Fibroblast of upper back skin (primary cell): ENCODE measurements at places on chromosomes 2 and 18.

DNA sequence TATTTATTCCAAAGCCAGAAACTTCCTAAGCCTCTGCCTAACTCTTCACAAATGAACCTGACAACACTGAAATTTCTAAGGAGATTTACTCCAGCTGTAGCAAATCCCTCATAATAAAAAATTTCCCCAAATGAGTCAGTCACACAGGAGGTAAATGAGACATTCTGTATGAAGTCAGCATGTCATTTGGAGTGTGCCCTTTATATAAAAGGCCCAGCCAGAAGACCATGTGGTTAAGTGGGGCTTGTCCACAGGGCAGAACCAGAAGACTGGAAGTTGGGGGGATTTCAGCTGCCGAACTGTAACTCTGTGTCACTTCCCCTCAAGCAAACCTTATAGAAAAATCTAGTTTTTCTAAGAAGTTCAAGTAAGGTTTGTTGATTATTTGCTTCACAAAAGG, 30.2 kb downstream of the NRP2 start:
- DNase-seq, result peak; percentile 82

DNA sequence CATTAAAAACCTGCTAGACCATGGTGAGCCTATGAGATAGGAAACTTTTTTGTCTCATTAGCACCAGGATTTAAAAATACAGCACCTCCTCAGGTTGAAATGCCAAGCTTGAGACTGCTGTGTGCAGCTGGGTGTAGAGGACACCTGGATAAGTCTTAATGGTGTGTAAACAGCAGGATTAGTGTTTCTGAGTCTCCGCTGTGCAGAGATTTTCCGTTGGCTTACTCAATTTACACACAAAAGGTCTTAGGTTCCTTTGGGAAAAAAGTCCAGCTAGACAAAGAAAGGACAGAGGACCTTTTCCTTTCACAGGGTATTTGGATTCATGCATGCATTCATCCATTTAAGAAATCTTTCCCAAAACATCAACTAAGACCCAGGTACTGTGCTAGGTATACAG, 168.1 kb downstream of the NRXN1 start:
- no peak for DNase-seq

DNA sequence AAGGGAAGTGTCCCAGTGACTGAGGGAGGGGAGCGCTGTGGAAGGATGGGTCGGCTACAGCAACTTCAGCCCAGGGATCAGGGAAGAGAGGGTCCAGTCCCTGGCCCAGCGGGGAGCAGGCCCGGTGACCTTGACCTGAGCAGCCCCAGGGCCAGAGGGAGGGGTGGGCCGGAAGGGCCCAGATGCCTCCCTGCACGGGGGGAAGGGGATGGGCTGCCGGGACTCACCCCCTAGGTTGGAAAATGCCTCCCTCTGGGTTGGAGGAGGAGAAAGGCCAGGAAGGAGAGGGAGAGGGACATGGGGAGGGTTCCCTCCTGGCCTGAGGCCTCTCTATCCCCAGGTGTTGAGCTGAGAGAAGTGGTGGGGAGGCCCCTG, 19.8 kb downstream of the GPC1 start:
- DNase-seq, result no peak

GRCh38 chr2:10478916-10479315, 30.8 kb upstream of the ODC1 start:
- no peak for DNase-seq

GRCh38 chr2:210481601-210482175, 5.1 kb upstream of the LANCL1 start:
- no peak for DNase-seq

GRCh38 chr2:113251118-113251517, 27.6 kb downstream of the PAX8 start:
- no peak for DNase-seq

GRCh38 chr18:32968248-32968647, 195.4 kb upstream of the KLHL14 start:
- peak; percentile 74 for DNase-seq

GRCh38 chr18:63137999-63138435, 181.6 kb downstream of the BCL2 start:
- DNase-seq, result no peak

DNA sequence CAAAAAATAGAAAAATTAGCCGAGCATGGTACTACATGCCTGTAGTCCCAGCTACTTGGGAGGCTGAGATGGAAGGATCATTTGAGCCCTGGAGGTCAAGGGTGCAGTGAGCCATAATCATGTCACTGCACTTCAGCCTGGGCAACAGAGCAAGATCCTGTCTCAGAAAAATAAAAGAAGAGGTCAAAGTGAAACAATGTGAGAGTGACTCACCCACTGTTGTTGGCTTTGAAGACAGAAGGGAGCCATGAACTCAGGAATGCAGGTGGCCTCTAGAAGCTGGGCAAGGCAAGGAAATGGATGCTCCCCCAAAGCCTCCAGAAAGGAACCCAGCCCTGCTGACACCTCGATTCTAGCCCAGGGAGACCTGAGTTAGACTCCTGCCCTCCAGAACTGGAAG, 3.7 kb upstream of the TMEM214 start:
- no peak for DNase-seq

GRCh38 chr2:38718601-38719000, 32.6 kb downstream of the SRSF7 start:
- DNase-seq, result no peak

GRCh38 chr2:107585851-107586250, 240.8 kb upstream of the RGPD4 start:
- DNase-seq, result no peak

DNA sequence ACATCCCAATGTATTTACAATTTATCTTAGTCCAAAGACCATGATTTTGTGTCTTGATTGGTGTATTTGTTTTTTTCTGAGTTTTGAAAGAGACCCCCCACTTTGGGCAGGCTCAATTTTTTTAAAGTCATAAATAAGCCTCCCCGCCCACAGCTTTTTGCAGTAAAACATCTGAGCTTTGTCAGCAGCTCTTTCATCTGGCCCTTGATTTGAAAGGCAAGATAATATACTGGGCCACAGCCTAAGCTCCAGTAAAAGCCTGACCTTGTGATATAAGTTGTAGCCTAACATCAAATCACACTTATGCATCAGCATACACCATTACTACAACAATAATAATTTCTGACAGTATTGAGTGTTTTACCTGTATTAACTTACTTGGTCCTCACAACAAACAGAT, 51.3 kb upstream of the SERTAD2 start:
- no peak for DNase-seq

DNA sequence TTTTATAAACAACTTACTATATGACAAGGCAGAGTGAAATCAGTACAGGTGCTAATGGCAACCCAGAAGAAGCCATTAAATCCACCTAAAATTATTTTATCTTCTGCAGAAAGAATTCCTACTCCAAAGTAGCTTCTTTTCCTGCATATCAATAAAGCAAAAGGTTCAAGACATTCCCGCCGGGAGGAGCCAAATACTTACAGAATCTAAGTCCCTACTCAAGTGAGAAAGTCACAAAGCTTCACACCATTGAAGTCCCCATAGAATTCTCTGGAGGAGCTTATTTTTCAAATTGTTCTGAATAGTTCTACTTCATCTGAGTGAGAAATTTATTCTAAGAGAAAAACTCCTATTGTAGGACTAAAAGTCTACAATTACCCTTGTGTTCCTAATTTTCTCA, 233.7 kb upstream of the HNRNPA3 start:
- DNase-seq, result no peak

- DNase-seq, result no peak
These were observed 13.4 kb upstream of the HRH4 start for GRCh38 chr18:24446953-24447538.

DNA sequence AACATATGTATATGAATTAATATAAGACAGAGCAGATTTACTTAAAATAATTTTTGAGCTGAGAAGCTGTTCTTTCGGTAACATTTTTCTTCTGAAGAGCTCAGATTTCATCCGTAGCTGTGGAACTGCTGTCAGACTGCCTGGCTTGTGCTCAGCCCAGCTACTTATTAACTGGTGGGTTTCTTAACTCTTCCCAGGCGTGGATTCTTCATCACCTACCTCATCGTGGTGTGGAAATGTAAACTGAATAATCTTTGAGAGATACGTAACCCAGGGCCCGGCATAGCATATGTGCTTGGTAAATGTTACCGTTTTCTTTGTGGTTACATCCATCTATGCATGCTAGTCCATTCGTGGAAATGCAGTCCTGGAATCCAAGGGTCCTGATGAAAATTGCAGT, 145.0 kb downstream of the MCFD2 start:
- peak; percentile 93 for DNase-seq

DNA sequence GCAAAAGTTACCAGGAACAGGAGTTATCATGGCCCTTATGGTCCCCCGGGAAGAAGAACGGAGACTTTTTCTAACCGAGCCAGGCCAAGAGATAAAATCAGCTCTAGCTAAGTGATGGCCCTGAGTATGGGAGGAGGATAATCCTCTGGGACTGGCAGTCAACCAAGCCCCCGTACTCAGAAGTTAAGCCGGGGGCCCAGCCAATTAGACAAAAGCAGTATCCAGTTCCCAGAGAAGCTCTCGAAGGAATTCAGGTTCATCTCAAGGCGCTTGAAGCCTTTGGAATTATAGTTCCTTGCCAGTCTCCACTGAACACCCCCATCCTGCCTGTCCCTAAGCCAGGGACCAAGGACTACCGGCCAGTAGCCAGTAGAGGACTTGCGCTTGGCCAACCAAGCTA, 365.3 kb upstream of the TCF4 start:
- DNase-seq, result no peak

DNA sequence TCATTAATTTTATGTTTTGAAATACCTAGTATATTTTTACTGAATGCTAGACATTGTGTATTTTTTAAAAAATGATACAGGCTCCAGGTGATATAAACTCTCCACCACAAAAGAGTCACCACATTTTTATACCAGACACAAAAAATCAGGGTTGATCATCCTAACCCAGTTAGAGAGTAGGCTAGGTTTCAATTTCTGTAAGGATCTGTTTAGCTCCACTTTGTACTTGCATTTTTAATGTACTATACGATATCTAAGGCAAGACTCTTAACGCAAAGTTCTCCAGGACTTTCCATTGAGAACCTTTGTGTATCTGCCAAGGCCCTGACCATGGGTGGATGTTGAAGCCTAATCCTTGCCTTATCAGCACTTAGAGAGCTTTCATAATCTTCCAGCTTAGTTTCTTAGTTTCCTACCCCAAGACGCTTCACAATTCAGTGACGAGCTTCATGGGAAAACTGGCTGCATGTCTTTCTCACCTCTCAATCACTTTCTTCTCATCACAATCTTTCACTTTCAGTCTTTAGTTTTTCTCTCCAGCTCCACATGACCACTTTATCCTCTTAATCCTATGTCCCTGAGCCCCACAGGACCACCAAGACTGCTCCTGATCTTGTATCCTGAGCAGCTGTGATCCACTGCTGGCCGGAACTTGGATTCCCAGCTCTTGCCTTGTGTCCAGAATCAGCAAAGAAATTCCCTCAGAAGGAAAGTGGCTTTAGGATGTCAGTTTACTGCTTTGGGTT, 635.8 kb downstream of the RNF144A start:
- no peak for DNase-seq

GRCh38 chr2:25844089-25844488, 34.2 kb downstream of the ASXL2 start:
- peak; percentile 45 for DNase-seq

DNA sequence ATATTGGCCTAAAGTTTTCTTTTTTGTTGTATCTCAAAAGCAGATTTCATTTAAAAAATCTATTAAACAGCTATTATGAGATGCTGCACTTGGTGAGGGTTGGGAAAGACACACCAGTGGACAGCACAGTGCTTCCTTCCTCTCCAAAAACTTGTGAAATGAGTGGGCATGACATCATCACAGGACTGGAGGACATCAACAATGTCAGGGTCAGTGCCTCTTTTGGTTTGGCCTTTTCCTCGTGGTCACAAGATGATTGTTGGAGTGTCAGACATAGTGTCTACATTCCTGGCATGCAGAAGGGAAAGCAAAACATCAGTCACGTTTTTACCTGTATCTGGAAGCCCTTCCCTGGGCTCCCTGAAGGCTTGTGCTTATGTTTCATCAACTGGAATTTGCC, 49.6 kb downstream of the IL1R2 start:
- no peak for DNase-seq

- DNase-seq, result no peak
These were observed 22.3 kb downstream of the GNLY start for GRCh38 chr2:85716346-85716914.

GRCh38 chr2:10879159-10879558, 32.6 kb upstream of the KCNF1 start:
- no peak for DNase-seq

DNA sequence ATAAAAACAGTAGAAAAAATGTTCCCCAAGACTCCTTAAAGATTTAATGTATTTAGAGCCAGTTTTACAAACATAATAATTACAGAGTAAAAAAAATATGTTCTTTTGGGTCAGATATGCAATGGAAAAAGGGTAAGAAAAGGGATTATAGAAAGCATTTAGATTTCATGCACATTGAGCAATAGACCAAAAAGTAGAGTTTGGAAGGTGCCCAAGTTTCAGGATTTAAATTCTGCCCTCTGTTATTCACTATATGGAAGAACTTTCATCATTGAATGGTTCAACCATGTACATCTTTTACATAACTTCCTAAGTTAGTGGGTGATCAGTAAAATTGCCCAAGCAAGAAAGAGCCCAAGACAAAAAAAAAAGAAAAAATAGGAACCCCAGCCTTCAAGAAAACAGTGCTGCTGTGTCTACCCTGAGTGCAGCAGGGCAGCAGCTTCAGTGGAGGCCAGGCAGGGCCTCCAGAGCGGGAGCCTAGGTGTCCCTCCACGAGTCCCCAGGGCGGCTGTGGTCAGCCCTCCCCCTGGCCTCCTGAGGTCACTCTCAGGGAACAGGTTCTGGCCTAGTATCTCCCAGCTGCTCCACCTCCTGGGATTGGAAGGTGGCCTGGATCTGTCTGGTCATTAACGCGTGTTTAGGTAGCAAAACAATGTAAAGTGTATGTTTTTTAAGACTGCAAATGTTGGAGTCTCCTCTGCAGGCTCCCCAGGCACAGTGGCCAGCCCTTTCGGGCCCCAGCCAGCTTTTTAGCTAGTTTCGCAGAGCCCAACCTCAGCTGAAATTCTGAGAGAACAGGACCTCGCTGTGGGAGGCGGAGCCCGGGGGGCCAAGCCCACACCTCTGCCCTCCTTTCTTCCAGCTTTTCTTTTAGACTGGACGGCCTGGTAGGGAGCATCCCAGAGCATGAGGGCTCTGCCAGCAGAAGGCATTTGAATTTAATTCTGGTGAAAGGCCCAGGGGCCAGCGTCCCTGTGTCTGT, 77.3 kb downstream of the TEX51 start:
- peak; percentile 14 for DNase-seq

DNA sequence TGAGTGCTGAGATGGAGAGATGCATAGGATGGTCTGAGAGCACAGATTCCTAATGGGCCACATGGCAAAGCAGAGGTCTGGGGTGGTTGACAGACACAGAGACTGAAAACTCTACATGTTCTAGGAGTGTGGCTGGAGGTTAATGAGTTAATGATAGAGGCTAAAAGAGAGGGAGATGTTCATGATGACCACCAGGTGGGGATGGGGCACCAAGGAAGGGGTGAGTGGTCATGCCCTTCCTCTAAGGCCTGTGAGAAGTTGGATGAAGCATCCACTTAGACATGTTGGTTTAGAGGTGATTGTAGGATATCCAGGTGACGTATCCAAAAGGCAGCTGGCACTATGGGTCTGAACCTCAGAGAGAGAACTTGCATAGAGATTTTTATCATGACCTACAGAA, 102.1 kb downstream of the LRP2 start:
- no peak for DNase-seq

- DNase-seq, result no peak
These were observed 74.7 kb downstream of the NDUFA10 start for GRCh38 chr2:239950144-239951128.

GRCh38 chr2:143486976-143487375, 357.8 kb downstream of the ARHGAP15 start:
- DNase-seq, result no peak
